ENCODE measurements at places on chromosomes 11 and 22. TPM values are rescaled to one million over a fixed set of nuclear protein-coding genes. Genes with fewer than 3 reads are reported as not detected.

The FUT4 gene
- 7.7 TPM for total RNA-seq

The UBQLN3 gene
- 0.58 TPM for total RNA-seq

The HSPB2 gene
- total RNA-seq = 1.6 TPM

The NLRP14 gene
- total RNA-seq = 0.42 TPM

The RFPL1 gene
- total RNA-seq = not detected

The LAMTOR1 gene
- 32.4 TPM for total RNA-seq

The KDM4E gene
- not detected for total RNA-seq

The TEF gene
- total RNA-seq = 9.0 TPM

The KCNK4 gene
- total RNA-seq = not detected

The KCTD14 gene
- total RNA-seq = 2.3 TPM

The KCNC1 gene
- total RNA-seq = 0.74 TPM

The OR4D5 gene
- total RNA-seq = not detected

The SORL1 gene
- total RNA-seq = 53.7 TPM

The CNGA4 gene
- total RNA-seq = not detected

The FERMT3 gene
- 7.8 TPM for total RNA-seq

The TRIM6 gene
- 5.5 TPM for total RNA-seq

The GDPD4 gene
- total RNA-seq = not detected

The LZTR1 gene
- 42.8 TPM for total RNA-seq

The CCDC86 gene
- 4.5 TPM for total RNA-seq

The UPK3A gene
- 88.9 TPM for total RNA-seq

The ACRV1 gene
- total RNA-seq = not detected
